Foreskin keratinocyte (primary cell): ENCODE measurements at places on chromosomes 13 and 19. TPM values are rescaled to one million over a fixed set of nuclear protein-coding genes. Genes with fewer than 3 reads are reported as not detected.

EFNA2 gene
- not detected in 2 replicates for polyA plus RNA-seq

IRGC gene
- polyA plus RNA-seq: not detected in 2 replicates

SOX21 gene
- polyA plus RNA-seq: not detected in 2 replicates

DPP9 gene
- 55.8 and 60.1 TPM in 2 replicates for polyA plus RNA-seq

RXFP2 gene
- polyA plus RNA-seq: not detected in 2 replicates

DNA sequence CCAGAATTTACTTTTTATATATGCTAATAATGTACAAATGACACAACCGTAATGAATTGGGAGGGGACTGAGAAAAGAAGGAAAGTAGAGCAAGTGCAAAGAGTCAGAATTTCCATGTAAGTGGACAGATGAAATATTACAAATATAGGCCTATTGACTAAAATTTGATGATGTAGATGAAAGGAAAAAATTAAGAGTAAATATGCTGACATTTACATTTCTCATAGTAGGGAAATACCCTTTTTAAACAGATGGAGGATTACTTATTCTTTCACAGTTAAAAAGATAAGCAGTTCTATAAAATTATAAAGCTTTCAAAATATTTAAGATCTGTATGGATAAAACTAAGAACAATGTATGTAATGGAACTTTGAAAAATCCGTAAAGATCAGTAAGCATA lies 185.4 kb downstream of the NBEA start:
- no peak for DNase-seq

DNA sequence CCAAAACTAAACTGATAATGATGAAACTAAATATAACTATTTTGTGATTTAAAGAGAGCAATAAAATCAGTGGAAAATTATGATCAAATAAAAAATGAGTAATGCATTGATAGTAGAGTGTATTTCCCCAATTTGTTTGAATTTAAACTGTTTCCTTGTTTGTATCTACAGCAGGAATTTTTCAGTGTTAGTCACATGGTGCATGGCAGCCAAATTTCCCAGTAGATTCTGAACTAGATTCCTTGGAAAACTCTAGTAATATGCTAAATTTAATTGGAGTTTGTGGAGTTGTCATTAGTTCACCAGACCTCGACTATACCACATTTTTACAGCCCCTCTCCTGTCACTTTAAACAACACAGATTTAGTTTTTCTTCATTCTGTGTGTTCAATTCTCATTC lies 156.2 kb downstream of the PCCA start:
- no peak for DNase-seq

GRCh38 chr19:15400521-15401396 lies 18.0 kb downstream of the AKAP8L start:
- DNase-seq: no peak

GRCh38 chr13:77579959-77580358 lies 44.5 kb downstream of the SCEL start:
- DNase-seq: no peak

GRCh38 chr13:34931572-34931971 lies 10.5 kb upstream of the NBEA start:
- no peak for DNase-seq

DNA sequence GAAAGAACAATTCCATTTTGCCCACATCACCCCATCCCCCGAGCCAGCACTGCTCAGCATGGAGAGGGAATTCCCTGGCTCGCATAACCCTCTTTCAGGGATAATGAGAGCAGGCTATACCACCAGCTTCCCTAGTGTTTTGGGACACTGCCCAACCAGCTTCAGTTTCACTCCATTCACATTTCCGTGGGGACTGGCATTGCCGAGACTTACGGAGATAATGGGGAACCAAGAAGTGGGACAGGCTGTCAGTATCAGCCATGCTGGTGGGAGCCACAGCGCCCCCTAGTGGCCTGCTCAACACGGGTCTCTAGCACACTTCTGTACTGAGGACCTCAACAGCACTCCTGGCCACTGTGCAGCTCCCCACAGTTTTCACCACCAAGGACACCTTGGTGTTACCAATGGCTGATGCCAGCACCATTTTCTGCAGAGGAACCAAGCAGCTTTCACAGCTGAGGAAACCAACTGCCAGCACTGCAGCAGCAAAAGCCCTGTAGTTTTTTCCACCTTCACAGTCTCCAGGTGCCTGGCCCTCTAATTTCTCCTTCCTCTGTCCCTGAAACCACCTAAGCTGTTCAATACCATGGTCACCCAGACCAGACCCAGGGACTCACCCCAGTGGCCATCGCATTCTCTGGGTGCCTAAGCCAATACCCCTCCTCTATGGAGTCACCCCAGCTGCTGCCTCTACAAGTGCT lies 23.7 kb downstream of the SLC6A16 start:
- DNase-seq: peak; percentile 16

DNA sequence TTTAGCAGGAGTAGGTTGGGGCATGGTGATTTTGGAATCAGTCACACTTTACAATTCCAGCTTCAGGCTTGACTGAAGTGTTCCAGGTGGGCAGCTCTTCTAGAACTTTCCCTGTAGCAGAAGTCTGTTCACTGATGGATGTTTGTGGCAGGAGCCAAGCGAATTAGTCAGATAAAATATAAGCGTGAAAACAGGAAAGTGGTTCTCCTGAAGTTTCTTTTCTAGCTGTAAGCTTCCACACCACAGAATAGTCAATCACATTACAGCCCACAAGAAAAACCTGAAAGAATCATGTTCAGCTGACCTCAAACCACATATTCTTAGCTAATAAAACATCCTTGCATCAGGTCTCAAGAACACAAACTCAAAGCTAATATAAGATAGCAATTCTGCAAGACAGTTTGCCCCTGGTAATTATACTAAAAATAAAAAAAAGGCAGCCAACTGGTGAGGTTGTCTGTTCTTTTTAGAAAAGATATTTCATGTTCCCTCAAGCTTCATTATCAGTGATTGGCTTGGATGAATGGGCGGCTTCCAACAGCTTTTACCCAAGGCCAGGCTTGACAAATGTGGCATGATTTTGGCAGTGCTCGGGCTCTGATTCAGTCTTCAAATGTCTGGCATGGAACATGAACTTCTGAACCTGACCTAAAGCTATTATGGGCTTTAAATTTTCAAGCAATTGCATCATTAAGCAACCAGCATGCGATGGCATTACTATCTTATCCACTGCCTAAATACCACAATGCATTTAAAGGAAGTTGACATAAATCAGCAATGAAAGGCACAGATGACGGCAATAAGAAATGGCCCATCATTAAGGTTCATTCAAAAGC lies 136.8 kb downstream of the DCLK1 start:
- peak; percentile 29 for DNase-seq

GRCh38 chr13:74132776-74133656 lies 1.2 kb downstream of the KLF12 start:
- peak; percentile 22 for DNase-seq
